ENCODE measurements at places on chromosomes 2 and 18. TPM values are rescaled to one million over a fixed set of nuclear protein-coding genes. Genes with fewer than 3 reads are reported as not detected.

RUFY4 gene
- total RNA-seq = not detected

DNA sequence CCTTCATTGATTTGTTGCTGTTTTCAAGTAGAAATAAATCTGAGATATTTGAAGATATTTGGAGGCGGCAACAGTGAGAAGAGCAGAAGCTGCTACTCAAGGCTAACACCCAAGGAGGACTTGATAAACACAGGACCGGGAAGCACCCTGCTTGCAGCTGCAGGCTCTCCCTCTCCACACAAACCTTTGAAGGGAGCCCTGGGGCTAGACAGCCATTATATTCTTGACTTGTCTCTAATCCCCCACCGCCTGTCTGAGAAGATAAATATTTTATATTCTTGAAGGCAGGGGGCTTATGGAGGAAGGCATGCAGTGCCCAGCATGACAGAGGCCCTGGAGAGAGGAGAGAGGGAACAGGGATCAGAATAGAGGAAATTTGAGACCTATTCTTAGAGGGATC lies 50.9 kb upstream of the SMAD2 start:
- peak; percentile 20 for DNase-seq

C18orf54 gene
- 21.5 TPM for total RNA-seq

DNA sequence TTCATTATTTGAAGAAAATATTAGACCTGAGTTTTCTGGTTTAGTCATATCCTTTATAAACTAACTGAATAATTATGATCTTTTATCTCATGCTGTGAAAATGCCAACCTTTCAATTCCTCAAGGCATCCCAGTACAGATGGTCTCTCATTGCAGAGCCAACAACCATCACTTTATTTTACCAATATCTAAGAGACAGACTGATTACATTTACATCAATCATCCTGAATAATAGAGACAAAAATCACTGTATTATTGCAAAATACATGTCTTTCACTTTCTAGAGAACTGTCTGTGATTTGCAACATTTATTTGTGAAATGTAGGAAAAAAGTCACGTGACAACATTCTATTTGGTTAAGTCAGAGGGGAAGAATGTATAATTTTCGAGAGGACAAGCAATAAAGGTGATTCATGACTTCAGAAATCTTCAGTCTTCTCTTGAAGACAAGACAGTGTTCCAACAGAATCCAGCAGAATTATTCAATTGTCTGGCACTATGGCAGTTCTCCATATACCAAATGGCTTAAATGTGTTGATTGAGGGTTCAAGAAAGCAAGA lies 503.6 kb upstream of the SYT4 start:
- DNase-seq = no peak

DNA sequence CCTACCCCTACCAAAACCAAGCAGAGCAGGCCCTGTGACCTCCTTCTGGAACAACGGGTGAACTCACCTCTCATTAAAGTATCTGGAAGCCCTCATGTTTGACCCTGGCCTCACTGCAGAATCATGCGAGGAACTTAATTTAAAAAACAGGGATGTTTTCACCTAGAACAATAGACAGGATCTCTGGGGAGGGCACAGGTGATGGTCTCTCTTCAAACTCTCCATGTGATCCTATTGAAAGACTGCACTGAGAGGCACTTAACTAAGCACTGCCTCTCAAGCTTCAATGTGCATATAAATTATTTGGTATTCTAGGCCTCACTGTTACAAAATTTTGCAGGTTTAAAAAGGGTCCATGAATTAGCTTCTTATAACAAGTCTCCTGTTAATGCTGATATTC lies 7.5 kb downstream of the ZNF519 start:
- no peak for DNase-seq

MYO7B gene
- total RNA-seq = 0.03 TPM

CTLA4 gene
- not detected for total RNA-seq

DNA sequence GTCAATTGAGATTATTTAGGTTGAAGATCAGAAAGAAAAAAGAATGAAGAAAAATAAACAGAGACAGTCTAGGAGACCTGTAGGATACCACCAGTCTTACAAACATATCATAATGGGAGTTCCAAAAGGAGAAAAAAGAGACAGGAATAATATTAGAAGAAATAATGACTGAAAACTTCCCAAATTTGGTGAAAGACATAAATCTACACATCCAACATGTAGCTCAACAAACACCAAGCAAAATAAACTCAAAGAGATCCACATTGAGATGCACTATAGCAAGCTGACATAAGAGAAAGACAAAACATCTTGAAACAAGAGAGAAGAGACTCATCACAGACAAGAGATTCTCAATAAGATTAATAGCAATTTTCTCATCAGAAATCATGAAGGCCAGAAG lies 274.0 kb downstream of the TFCP2L1 start:
- DNase-seq = no peak

GRCh38 chr2:86570059-86570458 lies 6.8 kb upstream of the CHMP3 start:
- DNase-seq = no peak

DNA sequence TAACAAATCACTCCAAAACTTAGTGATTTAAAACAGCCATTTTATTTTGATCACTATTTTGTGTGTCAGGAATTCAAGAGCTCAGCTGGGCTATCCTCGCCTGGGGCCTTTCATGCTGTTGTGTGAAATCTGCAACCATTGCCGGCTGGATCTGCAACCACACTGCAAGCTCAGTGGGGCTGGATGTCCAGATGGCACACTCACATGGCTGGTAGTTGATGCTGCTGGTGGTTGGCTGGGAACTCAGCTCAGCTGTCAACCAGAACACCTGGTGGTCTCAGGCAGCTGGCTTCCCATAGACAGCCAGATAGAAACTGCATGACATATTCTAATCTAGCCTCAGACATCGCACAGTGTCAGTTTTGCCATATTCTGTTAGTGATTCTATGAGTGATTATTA lies 30.6 kb upstream of the AP1S3 start:
- DNase-seq = no peak

DNA sequence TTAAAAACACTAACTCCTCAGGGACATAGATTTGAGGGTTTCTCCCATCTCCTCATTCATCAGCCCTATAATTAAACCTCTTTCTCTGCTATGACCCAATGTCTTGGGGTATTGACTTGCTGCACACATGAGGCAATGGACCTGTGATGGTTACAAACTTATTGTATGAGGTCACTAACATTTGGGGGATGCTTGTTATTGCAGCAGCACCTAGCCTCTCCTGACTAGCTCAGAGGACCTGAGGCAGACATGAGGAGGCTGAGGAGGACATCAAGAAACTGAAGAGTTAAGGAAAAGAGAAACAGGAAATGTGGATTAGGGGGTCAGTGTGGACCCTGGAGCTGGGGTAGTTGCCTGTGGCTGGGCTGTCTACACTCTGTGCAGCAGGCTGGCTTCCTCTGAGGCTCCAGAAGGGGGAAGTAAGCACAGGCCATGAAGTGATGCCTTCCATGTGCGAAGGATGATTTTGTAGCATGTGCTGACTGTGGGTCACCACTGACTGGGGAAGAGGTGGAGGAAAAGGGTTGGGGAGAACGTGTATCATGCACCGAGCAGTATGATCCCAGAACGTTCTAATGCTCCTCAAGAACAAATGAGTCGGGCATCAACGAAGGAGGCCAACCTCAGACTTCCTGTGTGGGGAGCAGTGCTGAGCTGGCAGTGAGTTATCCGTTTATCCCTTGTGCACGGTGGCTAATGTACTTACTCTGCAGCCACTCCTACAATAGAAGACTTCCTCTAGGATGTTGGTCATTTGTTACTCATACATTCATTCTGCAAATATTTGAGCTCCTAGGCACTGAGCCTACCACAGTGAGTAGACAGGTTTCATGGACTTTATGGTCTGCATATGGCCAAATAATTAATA lies 42.1 kb upstream of the RFX8 start:
- no peak for DNase-seq

DNA sequence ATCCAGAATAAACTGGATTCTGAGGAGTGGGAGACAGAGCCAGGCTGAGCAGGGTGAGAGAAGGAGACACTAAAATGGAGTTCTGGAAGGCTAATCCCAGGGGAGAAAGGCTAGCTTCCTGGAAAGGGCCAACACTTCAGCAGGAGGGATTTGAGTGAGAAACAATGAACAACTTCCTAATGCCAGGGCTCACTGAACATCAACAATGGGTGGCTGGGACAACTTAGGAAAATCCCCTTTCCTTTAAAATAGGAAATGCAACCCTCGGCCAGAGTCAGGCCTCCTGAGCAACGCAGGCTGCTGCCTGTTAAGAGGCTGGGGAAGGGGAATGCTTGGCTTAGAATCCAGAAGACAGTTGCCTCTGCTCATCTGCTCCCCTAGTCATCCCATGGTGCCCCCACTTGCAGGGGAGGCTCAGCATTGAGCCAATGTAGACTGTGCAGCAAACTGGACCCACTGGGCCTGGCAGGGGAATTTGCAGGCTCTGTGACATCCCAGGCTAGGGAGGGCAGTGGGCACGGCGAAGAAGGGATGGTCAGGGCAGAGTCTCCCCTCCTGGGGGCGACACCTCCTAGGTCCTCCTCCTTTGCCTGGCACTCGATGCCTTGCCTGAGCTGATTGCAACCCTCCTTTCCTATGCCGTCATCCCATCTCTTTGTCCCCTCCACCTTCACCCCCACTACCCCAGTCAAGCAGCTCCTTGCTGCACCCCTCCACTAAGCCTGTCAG lies 182.5 kb downstream of the TNS1 start:
- DNase-seq = peak; percentile 90

AQP12B gene
- total RNA-seq = not detected

All from neural progenitor cell (in vitro differentiated cells).